ENCODE measurements at places on chromosomes 1 and 21. TPM values are rescaled to one million over a fixed set of nuclear protein-coding genes. Genes with fewer than 3 reads are reported as not detected.

ZNF683 gene
- not detected for total RNA-seq

OLFM3 gene
- not detected for total RNA-seq

AIRE gene
- total RNA-seq = not detected

SPRR2B gene
- 1.0 TPM for total RNA-seq

C4BPA gene
- total RNA-seq = not detected

ELK4 gene
- 22.1 TPM for total RNA-seq

FOXD3 gene
- total RNA-seq = not detected

TTC39A gene
- 13.3 TPM for total RNA-seq

RHD gene
- not detected for total RNA-seq

FCAMR gene
- total RNA-seq = not detected

KCNJ15 gene
- total RNA-seq = 11.6 TPM

TFF3 gene
- total RNA-seq = 0.21 TPM

SPRR1A gene
- total RNA-seq = 9.5 TPM

AGO4 gene
- total RNA-seq = 13.3 TPM

ABCA4 gene
- total RNA-seq = under 0.01 TPM

TMIGD3 gene
- total RNA-seq = not detected

PDE4B gene
- total RNA-seq = under 0.01 TPM

LIN28A gene
- not detected for total RNA-seq

RRP15 gene
- 17.2 TPM for total RNA-seq

CCDC27 gene
- not detected for total RNA-seq

PTPRC gene
- total RNA-seq = not detected

FOXD2 gene
- 0.07 TPM for total RNA-seq

GIPC2 gene
- total RNA-seq = 0.50 TPM

KCNJ6 gene
- not detected for total RNA-seq

MLLT11 gene
- 3.3 TPM for total RNA-seq

NOS1AP gene
- total RNA-seq = under 0.01 TPM

SERINC2 gene
- total RNA-seq = 182 TPM

SPRR2F gene
- not detected for total RNA-seq

ACTA1 gene
- not detected for total RNA-seq

LCE2C gene
- not detected for total RNA-seq

DIO1 gene
- total RNA-seq = not detected

CFAP141 gene
- not detected for total RNA-seq

BLZF1 gene
- 43.1 TPM for total RNA-seq

CR1L gene
- total RNA-seq = not detected

KCNJ10 gene
- not detected for total RNA-seq

LCE6A gene
- not detected for total RNA-seq

PAQR6 gene
- 0.34 TPM for total RNA-seq

TACSTD2 gene
- 178 TPM for total RNA-seq

SELENBP1 gene
- total RNA-seq = 2.7 TPM

SPATA46 gene
- not detected for total RNA-seq

CCDC17 gene
- total RNA-seq = 1.2 TPM

ZNF648 gene
- total RNA-seq = not detected

OR2AK2 gene
- not detected for total RNA-seq

TCP10L gene
- 0.68 TPM for total RNA-seq

VCAM1 gene
- not detected for total RNA-seq

EPHB2 gene
- total RNA-seq = 3.4 TPM

Data from nasal cavity respiratory epithelium epithelial cell of viscerocranial mucosa (primary cell).